ENCODE measurements at places on chromosomes 2 and 18.

- no peak for DNase-seq
Measured at GRCh38 chr2:9692456-9693195, 61.8 kb upstream of the YWHAQ start.

DNA sequence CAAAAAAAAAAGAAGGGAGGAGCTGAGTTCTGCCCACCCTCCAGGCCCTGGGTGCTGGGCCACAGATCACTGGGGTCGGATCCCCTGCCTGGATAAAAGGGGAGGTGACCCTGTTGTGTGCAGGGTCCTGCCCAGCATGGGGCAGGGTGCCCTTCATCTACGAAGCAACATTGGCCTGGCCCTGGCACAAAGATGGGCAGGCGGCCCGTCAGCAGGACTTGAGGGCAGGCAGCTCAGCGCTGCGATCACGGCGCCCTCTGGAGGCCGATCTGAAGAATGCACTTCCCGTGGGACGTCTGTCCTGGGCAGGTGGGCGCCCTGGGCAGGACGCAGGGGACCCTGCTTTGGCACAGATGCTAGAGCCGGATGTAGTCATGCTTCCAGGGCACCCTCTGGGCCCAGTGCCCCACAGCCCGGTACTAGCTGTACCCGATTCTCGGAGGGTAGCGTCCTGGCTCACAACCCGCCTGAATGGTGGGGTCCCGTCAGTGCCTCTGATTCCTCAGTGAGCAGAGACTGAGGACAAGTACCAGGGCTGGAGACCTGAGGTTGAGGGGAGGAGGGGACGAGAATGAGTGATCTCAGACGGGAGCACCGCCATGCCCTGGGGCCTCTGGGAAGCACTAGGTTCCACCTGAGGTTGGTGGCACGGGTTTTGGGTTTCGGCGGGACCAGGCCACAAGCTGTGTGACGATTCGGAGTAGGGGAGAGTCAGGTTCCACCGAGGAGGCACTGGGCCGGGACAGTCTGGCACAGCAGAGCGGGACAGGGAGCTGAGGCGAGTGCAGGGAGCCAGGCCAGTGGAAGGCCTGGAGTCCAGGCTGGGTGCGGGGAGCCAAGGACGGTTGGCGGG is 18.0 kb downstream of the ARID5A start:
- DNase-seq: peak; percentile 62

DNA sequence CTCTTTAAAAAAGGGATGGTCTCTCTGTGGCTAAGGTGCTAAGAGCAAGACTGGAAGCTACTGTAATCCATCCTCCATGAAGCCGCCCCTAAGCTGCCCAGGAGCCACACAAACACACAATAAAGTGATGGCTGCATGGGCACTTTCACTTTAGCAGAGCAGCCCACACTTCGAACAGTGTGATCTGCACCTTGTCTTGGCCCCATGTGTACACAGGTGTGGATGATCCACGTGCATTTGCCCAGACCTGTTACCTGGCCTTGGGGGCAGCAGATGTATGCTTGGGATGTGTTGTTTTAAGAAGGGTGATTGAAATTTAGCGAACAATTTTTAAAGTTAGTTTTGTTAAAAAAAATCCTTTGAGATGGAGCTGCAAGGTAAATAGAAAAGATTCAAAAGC is 39.9 kb downstream of the TMEM178A start:
- no peak for DNase-seq

- no peak for DNase-seq
Measured at GRCh38 chr18:61530681-61531080, 197.5 kb downstream of the CDH20 start.

GRCh38 chr18:50633992-50634391 is 74.1 kb downstream of the MAPK4 start:
- DNase-seq: no peak

GRCh38 chr18:59876310-59876626 is 23.5 kb upstream of the PMAIP1 start:
- no peak for DNase-seq

- no peak for DNase-seq
Measured at GRCh38 chr2:203734276-203734983, 28.0 kb downstream of the CD28 start.

GRCh38 chr2:240579071-240579762 is 7.3 kb upstream of the CAPN10 start:
- DNase-seq: no peak

DNA sequence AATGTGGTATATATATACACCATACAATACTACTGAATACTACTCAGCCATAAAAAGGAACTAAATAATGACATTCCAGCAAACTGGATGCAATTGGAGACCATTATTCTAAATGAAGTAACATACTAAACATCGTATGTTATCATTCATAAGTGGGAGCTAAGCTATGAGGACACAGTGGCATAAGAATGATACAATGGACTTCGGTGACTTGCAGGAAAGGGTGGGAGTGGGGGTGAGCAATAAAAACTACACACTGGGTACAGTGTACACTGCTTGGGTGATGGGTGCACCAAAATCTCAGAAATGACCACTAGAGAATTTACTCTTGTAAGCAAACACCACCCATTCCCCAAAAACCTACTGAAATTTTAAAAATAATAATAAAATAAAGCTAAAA is 87.9 kb downstream of the RAB31 start:
- DNase-seq: no peak

DNA sequence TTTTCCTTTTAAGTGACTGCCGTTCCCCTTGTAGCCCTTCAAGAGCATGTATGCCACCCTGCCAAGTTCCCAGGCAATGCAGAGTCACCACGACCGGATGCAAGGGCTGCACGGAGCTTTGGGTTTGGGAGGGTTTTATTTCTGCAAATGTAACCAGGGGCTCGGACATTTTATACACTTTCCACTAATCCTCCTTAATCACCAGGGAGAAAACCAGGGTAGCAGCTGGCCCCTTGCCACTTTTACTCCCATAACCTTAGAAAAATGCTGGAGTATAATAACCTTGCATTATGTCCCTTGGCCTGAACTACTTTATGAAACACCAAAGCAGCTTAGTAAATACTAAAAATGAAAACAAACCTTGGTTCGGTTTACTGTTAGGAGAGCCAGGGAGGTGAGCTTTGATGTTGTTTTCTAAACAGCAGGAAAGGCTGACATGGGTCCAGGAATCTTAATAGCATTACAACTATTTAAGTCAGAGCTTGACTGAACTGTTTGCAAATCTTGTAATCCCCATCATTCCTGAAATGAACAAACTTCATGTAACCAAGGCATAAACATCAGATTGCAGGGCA is 152.8 kb upstream of the RIOK3 start:
- no peak for DNase-seq

GRCh38 chr2:75853436-75853835 is 142.7 kb upstream of the GCFC2 start:
- no peak for DNase-seq

DNA sequence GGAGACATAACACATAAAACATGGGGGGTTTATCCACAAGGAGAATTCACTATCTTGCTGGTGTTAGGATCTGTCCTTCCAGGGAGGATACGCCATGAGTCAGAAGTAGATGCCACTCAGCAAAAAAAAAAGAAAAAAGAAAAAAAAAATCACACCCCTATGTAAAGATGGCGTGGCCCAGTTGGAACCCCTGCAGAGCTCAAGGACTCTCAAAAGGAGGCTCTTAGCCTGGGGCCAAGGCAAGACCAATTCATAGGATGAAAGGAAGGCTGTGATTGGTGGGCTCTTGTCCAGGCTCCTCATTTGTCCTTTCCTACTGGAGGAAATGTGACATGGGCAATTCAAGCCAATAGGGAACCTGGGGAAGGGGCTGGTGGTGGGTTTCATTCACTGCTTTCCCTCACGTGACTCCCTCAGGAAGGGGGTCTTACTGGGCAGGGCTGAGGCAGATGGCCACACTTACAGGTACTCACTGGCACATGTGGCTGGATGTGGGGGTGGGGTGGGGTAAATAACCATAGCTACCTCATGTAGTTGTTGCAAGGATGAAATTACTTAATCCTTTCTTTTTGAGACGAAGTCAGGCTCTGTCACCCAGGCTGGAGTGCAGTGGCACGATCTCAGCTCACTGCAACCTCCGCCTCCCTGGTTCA is 38.7 kb upstream of the HAAO start:
- no peak for DNase-seq
